ENCODE measurements at places on chromosomes 3 and 15.

- no peak for DNase-seq
These were observed 86.9 kb upstream of the TCF12 start for GRCh38 chr15:56831467-56832005.

DNA sequence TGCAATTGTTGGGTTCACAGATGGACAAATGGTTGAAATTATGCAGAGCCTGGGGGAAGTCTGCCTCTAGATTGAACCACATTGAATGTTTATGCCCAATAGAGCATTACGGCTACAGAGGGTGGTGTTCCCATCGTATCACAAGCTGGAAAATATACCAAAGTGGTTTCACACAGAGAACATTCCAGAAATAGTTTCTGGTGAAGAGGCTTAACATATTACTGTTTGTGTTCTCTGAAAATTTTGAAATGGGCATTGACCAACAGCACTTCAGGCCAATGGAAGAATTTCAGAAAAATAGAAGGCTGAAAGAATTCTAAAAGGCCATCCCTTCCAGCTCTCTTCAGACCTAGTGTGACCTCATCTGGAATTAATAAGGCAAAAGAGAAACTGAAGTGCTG is 203.9 kb downstream of the NEK10 start:
- no peak for DNase-seq

DNA sequence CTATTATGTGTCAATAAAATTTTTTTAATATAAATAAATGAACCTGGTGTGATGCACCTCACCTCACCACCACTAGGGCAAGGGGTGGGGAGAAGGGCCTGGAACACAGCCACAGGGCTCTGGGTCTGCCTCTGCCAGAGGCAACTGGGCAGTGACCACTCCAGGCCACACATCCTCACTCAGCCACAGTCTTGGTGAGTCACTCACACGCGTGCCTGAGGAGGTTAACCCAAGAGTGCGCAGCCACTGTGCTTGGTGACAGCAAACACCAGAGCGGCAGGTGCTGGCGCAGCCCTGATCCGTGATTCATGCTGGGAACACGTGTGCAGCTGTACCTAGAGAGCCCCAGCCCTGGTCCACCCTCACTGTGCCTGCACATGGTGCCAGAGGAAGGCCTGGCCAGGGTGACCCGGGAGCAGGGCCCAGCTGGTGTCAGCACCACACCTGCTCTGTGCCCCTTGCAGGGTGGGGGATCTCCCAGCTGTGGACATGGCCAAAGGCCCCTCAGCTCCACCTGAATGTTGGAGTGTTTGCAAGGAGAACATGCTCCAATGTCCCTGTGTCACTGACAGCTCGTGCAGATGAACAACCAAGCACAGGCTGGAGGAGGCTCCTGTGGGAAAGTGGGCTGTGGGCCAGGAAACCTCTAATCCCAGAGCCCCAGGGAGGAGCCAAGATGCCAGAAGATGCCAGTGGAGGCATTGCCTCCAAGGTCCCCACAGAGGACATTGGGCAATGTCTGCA is 2.1 kb downstream of the SLC41A3 start:
- no peak for DNase-seq

GRCh38 chr15:51991141-51991540 is 19.6 kb upstream of the LEO1 start:
- no peak for DNase-seq

GRCh38 chr3:82240322-82240721 is 478.9 kb upstream of the GBE1 start:
- no peak for DNase-seq

DNA sequence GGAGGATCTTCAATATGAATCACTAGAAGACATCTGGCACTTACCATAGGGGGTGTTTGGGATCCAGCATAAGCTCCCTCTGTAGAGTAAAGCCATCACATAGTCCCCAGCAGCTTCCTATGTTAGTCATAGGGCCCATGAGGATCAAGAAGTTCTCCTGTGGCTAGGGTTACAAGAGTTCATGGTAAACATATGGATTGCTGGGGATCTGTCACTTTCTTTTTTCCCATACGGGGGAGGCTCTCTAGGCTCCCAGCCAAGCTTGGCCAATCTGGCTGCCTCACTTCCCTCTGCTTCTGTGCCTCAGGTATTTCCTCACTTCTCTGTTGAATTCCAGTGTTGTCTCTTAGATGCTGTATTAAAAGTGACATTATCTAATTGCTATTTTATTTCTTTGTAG is 597.9 kb downstream of the PDCD6IP start:
- DNase-seq, result no peak

DNA sequence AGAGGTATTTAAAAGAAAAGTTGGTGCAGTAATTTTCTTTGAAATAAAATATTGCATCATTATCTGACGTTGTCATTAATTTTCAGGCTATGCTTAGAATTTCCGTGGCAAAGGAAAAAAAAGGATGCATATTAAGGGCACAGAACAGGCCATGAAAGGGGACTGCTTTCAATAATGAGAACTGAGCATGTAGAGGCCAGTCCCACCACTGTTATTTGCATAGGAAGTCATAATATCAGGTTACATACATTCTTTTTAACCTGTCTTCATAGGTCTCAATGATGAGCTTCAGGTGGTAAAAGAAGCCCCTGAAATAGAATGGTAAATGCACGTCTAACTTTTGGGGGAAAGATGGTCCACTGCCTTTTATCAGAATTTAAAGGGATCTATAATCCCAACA is 272.1 kb upstream of the ALCAM start:
- peak; percentile 17 for DNase-seq

DNA sequence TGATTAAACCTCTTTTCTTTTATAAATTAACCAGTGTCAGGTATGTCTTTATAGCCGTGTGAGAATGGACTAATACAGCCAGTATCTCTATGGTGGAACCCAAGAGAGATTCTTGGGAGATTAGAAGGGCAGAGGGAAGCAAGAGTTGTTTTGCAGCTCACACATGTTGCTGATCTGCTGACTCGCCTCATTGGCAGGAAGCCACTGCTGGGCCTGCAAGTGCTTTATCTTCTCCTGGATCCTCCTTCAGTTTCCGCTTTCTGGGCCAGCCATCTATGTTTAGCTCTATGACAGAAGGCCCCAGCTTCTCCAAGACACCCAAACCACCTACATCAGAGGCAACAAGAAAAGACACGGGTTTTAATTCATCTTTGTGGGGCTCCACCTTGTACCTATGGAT is 23.4 kb upstream of the GALNT15 start:
- no peak for DNase-seq

- DNase-seq, result no peak
These were observed 88.7 kb downstream of the SEMA5B start for GRCh38 chr3:122938783-122939425.

DNA sequence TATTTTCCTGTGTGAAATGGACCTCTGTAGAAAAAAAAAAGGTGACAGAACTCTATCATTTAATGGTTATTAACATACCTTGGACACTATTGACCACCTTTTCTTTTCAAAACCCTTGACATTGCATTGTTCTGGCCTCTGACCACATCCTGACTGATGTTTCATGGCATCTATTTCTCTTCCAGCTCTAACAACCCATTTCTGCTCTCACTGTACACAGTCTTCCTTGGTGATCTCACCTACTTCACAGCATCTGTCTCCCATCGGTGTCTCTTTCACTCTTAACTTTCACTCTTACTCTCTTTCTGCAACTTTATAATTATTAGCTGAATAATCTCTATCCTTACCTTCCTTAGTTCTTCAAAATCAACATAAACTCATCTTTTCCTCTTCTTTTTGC is 217.4 kb upstream of the CD96 start:
- DNase-seq, result no peak

DNA sequence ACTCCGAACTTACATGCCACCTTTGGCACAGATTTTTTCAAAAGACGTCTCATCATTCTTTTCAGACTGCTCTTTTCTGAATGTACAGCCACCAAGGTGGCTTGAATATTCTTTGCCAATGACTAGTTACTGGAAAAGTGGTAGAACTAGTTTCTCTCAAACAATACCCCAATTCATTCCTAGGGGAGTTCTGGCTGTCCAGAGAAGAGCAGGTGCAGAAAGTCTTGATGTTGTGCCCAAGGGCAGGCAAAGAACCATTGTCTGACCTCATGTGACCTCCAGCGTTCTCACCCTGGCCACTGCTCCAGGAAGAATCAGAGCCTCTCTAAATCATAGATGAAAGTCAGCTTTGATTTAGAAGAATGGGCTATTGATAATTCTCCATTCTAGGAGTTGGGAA is 5.5 kb downstream of the LMOD3 start:
- peak; percentile 47 for DNase-seq

- no peak for DNase-seq
These were observed 137.9 kb downstream of the CBLB start for GRCh38 chr3:105730801-105731354.

DNA sequence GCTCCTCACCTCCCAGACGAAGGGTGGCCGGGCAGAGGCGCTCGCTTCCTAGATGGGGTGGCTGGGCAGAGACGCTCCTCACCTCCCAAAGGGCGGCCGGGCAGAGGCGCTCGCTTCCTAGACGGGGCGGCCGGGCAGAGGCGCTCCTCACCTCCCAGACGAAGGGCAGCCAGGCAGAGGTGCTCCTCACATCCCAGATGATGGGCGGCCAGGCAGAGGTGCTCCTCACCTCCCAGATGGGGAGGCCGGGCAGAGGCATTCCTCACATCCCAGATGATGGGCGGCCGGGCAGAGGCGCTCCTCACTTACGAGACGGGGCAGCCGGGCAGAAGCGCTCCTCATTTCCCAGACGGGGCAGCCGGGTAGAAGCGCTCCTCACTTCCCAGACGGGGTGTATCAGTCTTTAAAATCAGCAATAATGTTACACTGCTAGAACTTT is 19.4 kb upstream of the CCNL1 start:
- no peak for DNase-seq

DNA sequence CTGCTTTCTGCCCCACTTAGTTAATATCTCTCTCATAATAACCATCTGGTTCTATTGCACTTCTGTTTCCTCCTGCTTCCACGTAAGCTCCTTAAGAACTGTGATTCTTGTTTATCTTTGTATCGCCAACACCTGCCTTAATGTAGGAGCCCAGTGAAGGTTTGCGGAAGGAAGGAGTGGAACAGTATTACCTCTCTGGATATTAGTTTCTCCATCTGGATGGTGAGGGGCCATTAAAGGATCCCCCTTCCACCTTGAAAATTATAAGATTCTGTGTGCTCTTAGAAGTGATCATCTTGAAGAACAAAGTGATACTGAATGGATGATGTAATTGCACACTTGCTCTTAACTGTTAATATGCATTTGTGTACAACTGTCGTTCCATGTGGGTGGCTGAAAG is 2.2 kb downstream of the CHRNA5 start:
- DNase-seq, result no peak

- no peak for DNase-seq
These were observed 67.7 kb downstream of the LDHAL6B start for GRCh38 chr15:59274126-59274970.

DNA sequence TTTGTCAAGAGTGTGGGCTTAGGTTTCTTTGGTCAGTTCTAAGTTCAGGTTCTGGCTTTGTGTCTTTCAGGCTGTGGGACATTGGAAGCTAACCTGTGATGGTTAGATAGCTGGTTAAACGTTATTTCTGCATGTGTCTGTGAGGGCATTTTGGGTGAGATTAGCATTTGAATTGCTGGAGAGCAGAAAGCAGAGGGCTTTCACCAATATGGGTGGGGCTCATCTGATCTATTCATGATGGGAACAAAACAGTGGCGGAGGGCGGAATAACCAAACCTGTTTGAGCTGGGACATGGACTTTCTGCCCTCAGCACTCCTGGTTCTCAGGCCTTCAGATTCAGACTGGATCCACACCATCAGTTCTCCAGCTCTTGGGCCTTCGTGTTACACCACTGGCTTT is 195.4 kb downstream of the KLF13 start:
- no peak for DNase-seq

- no peak for DNase-seq
These were observed 428.8 kb downstream of the PYDC2 start for GRCh38 chr3:191889756-191890155.

DNA sequence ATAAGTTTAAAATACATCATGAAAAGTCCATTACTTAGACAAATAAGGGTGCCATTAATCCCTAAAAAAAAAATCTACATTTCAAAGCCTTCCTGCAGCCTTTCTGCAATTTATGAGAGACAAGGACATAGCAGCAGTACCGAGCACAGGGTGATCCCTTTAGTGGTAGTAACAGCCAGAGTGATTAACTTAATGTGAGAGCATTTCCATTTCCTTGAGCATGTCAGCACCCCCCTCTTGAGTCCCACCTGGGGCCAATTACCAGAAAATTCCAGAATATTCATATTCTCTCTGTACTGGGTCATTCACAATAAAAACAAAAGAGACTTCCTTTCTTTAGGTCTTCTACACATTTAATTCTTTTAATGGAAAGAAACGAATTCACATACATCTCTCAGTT is 546.9 kb upstream of the CCDC54 start:
- no peak for DNase-seq

DNA sequence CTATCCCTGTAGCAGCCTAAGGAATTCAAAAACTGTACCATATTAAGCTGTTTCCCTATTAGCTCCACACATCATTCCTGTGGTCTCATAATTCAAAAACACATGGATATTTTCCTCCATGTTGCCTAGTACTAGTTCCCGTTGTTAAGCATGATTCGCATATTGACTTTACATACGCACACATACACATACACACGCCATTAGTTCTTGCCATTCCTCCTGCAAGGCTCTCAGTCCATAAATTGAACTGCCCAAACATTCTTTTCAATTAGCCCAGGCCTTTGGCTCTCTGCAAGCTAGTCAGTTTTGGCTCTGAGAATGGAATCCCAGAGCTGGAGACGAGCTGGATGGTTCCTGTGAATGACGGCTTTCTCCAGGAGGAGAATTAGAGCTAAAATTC is 57.2 kb upstream of the RAD18 start:
- DNase-seq, result no peak

DNA sequence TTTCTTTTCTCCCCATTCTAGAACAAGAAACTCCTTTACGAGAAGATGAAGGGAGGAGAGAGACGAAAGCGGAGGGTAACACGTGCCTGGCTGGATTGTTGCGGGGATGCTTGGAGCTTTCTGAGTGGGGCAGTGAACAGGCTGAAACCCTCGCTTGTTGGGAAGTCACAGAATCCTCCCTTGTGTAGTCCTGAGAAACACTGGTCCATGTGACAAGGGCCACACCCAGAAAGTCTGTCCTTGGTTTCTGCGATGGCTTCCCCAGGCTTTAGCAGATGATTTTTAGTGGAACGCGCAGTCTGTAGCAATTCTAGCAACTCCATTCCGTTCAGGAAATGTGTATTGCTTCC is 26.1 kb upstream of the GREM1 start:
- no peak for DNase-seq

DNA sequence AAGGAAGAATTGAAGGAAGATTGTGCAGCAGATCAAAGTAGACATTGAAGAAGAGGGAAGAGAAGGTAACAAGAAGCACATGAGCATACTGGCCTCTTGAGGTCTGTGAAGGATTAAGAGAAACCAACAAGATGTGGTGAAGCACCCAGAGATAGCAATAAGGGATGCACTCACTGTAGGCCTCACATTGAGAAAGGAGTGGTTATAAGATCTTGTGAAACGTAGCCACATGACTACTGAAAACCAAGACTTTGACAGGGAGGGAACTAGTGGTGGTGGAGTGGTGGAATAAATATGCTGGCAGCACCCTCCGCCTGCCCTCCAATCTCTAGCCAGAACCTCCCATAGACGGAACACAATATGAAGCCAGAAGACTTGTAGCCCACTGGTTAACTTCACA is 651.2 kb downstream of the DIPK2A start:
- no peak for DNase-seq

- no peak for DNase-seq
These were observed 213.6 kb downstream of the GAP43 start for GRCh38 chr3:115836944-115837343.

GRCh38 chr3:120304616-120305015 is 19.6 kb upstream of the GPR156 start:
- DNase-seq, result no peak
